ENCODE measurements at places on chromosomes 3 and 15. TPM values are rescaled to one million over a fixed set of nuclear protein-coding genes. Genes with fewer than 3 reads are reported as not detected.

GOLGA6A gene
- not detected for total RNA-seq

CRYGS gene
- total RNA-seq: 3.4 TPM

TGM5 gene
- 0.91 TPM for total RNA-seq

UBE3A gene
- 123 TPM for total RNA-seq

DNA sequence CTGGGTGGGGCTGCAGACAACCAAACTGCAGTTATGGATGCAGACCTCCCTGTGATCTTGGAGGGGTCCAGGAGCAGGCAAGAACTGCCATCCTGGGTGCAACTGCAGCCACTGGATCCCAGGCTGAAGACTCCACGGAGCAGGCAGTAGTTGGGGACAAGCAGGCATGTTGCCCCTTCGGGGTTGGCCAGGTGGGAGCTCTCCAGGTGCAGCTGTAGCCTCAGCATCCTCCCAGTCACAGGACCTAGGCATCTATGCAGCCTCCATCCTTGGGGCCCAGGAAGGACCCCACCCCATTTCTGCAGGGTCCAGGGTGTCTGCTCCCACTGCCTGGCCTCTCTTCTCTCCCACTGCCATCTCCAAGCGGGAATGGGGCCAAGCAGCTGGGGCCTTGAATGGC is 322.2 kb upstream of the RBMS3 start:
- no peak for DNase-seq

GRCh38 chr3:38108649-38109579 is 28.0 kb downstream of the ACAA1 start:
- DNase-seq: no peak

GRCh38 chr15:70480196-70480856 is 283.0 kb downstream of the UACA start:
- DNase-seq: no peak

- DNase-seq: no peak
Observed at GRCh38 chr3:98109807-98110549, 20.5 kb upstream of the OR5H1 start.

GRCh38 chr15:63035253-63035652 is 7.3 kb upstream of the TPM1 start:
- no peak for DNase-seq
